Posterior vena cava (tissue), 2 donors: ENCODE measurements at places on chromosomes 1 and 21.

- no peak for DNase-seq
These were observed 10.2 kb downstream of the USP24 start for GRCh38 chr1:55204997-55205396.

- no peak for DNase-seq
These were observed 4.0 kb downstream of the SHISAL2A start for GRCh38 chr1:52636721-52637695.

DNA sequence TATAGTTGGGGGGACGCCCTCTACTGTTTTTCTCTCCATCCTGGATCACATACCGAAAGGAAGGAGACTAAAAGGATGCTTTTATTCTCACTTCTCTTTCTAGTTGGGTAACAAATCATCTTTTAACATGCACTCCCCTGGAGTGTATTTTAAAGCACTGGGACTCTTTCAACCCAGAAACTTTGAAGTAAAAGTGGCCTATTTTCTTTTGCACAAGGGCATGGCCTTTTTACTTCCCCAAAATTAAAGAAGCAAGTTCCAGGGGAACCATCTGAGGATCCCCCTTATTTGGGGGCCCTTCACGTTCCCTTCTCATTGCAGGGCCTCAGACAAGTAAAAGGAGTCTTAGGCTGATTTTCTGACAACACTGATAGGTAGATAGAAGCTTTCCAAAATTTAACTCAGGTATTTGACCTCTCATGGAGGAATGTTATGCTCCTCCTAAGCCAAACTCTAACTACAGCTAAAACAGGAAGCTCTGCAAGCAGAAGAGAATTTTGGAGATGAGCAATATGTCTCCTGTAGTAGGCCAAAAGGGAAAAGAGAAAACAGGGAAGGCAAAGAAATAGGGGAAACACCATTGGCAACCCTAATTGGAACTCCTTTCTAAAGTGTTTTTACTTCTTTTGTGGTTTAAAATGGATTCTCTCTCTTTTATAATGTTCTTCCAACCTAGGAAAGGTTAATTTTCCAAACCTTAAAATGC is 8.9 kb upstream of the CD46 start:
- no peak for DNase-seq

DNA sequence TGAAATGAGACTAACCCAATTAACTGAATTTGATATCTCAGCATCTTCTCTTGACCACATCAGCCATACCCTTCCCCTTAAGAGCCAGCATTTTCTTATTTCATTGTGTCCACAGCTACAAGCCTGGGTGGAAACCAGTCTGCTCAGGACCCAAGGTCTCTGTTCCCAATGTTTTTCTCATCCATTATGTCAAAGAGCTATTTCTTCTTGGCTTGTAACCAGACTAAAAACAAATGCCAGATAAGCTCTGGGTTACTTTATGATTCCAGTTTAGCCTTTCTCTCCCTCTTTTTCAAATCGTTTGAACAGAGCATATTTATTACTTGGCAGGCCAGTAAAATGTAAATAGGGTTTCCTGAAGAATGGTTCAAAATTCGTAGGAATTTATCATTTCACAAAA is 109.3 kb upstream of the SPATA6 start:
- no peak for DNase-seq

- DNase-seq, result no peak
These were observed 5.0 kb downstream of the PRELP start for GRCh38 chr1:203480525-203481084.

- DNase-seq, result no peak
These were observed 493 bp downstream of the SPSB1 start for GRCh38 chr1:9293241-9293532.

DNA sequence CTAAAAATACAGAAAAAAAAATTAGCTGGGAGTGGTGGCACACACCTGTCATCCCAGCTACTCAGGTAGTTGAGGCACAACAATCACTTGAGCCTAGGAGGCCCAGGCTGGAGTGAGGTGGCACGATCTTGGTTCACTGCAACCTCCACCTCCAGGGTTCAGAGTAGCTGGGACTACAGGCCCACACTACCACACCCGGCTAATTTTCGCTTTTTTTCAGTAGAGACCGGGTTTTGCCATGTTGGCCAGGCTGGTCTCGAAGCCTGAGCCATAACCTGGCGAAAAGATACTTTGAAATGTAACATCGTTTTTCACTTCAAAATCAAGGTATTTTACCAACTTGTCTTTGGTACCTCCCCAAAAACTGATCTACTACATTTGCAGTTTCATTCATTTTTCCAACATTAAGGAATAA is 6.1 kb downstream of the GAS5 start:
- DNase-seq, result no peak

GRCh38 chr1:169312084-169312954 is 55.3 kb downstream of the NME7 start:
- no peak for DNase-seq

DNA sequence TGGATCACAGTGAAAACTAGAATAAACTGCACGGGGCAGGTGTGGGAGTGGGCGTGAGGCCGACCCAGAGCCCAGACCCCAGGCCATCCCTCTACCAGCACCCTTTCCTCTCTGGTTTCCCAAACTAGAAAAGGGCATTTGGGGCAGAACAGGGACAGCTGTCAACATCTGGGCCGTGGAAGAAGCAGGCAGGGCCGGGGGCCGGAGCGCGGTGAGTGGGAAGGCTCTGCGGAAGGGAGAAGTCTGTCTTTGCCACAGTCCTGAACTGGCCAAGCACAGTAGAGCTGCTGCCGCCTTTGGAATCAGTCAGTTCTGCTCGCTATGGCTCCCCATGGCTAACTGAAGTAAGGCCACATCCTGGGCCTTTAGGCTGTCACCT is 6.6 kb downstream of the CCDC24 start:
- no peak for DNase-seq

DNA sequence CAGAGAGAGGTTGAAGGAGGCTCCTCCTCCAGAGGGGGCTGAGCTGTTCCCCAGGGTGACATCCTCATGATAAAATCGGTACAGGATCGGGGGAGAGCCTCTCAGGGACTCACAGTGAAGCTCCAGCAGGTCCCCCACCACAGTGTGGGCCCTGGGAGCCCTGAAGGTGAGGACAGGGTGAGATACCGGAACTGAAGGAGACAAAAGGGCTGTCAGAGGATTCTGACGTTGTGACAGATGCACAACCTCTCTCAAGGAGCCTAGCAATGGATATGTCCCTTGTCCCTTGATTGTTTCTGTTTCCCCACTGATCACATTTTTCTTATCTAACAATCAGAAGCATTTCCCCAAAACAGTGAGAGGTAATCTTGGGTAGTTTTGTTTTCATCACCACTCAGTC is 5.2 kb downstream of the FCRL3 start:
- no peak for DNase-seq

DNA sequence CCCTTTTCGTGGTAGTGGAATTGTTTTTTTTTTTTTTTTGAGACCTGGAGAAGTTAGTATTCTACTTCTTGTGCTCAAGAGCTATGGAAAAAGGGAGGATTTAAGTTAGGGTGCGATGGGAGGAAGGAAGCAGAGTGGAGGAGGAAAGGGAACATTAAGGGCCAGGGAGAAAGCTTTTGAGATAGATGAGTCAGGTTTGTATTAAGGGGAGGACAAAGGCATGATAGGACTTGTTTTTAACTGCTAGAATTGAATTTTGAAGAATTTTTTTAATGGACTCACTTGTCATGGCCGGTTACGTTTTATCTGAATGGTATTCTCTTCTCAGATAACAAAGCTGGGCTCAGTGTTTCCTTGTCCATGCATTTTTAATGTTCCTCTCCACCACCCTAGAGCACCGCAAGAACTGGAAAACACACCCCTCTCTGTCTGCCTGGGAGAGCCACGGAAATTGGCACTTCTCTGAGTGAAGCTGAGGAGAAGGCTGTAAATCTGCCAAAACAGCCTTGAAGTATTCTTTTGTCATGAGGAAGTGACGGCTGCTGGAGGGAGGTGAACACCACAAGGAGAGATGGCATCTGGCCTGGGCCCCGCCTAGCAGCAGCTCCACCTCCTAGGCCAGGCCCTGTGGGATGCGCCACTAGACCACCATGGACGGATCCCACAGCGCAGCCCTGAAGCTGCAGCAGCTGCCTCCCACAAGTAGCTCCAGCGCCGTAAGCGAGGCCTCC is 3.5 kb downstream of the NIPAL3 start:
- DNase-seq, result no peak

DNA sequence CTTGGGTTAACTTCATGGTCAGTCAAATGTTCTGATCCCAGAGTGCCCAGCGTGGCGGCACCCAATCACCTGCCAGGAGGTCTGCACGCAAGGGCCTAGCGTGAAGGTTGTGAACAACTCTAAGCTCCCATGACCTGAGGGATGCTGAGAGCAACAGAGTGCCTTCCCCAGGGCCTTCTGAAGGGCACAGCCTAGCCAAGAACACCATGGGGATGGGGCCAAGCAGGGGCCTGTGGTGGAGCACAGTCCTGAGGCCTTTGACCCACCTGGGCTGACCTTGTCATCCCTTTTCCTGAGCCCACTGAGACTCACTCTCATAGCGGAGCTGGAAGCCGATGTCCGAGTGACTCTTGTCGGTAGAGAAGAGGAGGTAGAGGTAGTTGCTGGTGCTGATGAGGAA is 138.8 kb upstream of the HMGB4 start:
- no peak for DNase-seq

- no peak for DNase-seq
These were observed 32.9 kb downstream of the GPA33 start for GRCh38 chr1:167057241-167057688.

- no peak for DNase-seq
These were observed 5.3 kb upstream of the GNPAT start for GRCh38 chr1:231235526-231236207.

DNA sequence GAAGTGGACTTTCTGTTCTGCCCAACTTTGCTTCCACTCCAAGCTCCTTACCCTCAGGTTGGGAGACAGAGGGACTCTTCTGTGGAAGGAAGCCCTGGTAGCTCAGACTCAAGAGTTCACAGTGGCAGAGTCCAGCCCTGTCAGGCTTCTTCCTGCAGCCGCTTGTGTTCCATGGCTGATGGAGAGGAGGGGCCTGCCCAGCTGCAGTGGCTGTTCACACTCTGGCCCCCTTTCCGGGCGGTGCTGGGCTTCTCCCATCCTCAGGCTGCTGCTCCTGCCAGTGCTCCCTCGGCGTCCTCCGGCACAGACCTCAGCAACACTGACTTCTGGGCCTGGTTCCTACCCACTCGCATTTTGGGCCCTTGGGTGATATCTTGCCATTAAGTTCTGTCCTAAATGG is 4.0 kb downstream of the KRTAP10-1 start:
- peak; percentile 78 for DNase-seq

- DNase-seq, result no peak
These were observed 54.1 kb downstream of the LUZP1 start for GRCh38 chr1:23114424-23115079.

DNA sequence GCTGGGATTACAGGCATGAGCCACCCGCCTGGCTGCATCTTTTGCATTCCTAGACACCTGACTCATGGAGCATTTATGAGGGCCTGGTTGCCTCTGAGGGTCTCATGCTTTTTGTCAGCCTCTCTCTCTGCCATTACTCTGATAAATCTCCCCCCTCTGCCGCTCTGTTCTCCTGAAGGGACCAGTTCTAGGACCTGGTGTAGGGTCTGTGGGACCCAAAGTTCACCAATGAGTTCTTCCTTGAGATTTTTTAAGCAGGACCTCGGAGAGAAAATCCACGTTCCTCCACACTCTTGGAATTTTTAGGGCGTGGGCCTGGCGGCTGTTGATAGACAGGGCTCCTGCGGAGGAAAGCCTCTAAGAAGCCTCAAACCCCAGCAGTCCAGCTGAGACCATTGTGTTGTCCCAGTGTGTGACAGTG is 91.9 kb upstream of the ERRFI1 start:
- DNase-seq, result no peak

DNA sequence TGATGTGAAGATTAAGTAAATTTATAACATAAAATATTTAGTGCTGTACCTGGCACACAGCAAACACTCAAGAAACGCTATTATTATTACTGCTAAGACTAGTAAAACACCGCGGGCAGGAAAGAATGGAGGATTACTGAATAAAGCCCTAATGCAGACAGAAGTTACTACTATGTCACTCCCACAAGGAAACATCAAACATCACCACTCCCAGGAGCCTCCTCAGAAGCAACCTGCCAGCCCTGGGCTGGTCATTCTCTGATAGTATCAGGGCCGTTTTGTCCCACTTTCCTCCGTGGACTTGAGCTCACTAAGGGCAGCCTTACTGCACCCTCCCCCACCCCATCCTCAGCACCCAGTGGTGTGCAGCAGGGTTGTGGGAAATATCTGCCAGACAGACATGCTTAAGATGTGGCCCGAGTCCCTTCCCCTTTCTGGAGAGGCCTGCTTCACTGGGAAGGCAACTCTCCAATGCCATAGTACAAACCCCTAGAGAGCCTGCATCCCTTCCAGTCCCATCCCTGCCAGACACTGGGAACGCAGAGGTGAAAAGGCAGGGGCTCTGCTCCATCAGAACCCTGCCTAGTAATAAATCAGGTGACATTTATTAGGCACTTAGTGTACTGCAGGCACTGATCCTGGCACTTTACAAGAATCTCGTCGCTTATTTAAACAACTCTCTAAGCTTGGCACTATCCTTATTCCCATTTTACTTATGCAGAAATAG is 41.7 kb upstream of the ECE1 start:
- no peak for DNase-seq

- peak; percentile 90 for DNase-seq
These were observed 84.9 kb upstream of the ARHGEF16 start for GRCh38 chr1:3369446-3370076.

DNA sequence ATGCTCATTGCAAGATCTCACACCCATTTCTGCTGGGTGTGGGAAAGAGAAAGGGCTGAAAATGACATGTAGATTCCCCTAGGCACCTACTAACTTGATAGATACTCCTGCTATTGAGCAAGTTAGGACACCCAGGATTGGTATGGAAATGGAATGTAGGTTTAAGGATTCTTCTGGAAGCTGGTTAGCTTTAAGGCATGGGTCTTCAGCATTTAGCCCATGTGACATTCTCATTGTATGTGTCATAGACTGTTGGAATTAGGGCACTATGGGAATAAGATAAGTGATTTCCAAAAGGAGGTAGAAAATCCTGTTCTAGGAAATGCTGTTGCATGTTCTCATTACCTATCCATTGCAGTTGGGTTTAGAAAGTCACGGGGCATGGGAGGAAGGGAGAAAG is 76.2 kb downstream of the DISC1 start:
- no peak for DNase-seq

DNA sequence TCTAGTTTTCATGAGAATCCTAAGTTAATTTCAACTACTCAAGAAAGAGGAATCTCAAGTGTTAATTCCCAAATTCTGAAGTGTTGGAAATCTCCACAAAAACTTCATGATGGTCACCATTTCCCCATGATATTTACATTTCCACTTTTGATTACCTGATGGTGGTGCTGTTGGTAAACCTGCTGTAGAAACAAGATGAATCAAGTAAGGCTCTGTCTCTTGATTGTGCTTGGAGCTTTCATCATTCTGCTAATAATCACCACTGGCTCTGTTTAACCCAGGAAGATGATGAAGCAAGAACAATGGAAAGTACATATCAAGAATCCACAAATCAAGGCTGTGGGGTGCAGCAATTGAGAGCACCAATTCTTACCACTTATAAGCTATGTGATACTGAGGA is 77.8 kb downstream of the C4BPA start:
- no peak for DNase-seq

DNA sequence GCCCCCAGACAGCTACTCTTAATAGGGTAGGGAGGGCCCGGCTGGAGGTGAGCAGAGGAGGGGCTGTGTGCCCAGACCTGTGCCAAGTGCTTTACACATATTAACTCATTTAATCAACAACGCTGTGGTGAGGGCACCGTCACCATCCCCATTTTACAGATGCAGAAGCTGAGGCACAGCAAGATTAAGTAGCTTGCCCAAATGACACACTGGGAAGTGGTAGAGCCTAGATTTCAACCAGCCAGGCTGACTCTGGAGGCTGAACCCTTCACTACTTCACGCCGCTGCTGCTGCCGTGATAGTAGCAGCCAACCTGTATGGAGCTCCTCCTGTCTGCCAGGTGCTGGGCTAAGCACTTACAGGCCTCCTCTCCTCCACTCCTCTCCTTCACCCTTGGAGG is 127.2 kb downstream of the PTPRU start:
- DNase-seq, result no peak
